Glutamatergic neuron (in vitro differentiated cells): ENCODE measurements at places on chromosomes 4 and X. TPM values are rescaled to one million over a fixed set of nuclear protein-coding genes. Genes with fewer than 3 reads are reported as not detected.

Gene XAGE2
- total RNA-seq = not detected

Gene ZFP42
- total RNA-seq = 17.4 TPM

Gene VCX3B
- total RNA-seq = not detected

Gene SLC4A4
- 0.86 TPM for total RNA-seq

Gene BTK
- total RNA-seq = 1.1 TPM

Gene CCDC160
- total RNA-seq = 0.69 TPM

Gene CRMP1
- 947 TPM for total RNA-seq

Gene DIPK2B
- not detected for total RNA-seq

Gene SSX2B
- not detected for total RNA-seq

Gene SSX1
- total RNA-seq = not detected

Gene ADGRG4
- not detected for total RNA-seq

Gene WAS
- total RNA-seq = 2.6 TPM

Gene EREG
- not detected for total RNA-seq

Gene BEX1
- total RNA-seq = 140 TPM

Gene NOCT
- total RNA-seq = 39.1 TPM

Gene BEX2
- total RNA-seq = 150 TPM

Gene XK
- 7.4 TPM for total RNA-seq

Gene ZNF141
- 22.0 TPM for total RNA-seq

Gene SH2D1A
- total RNA-seq = not detected

Gene CC2D2A
- 13.3 TPM for total RNA-seq

Gene MAGIX
- total RNA-seq = 2.7 TPM

Gene HPGD
- 0.64 TPM for total RNA-seq

Gene PABPC5
- total RNA-seq = 9.5 TPM
